Urothelium cell line (cell line): ENCODE measurements at places on chromosomes 12 and 14.

- DNase-seq: no peak
Observed at GRCh38 chr12:3572560-3572959, 81.6 kb downstream of the PRMT8 start.

GRCh38 chr12:131734336-131735152 lies 23.7 kb downstream of the SFSWAP start:
- DNase-seq: no peak

DNA sequence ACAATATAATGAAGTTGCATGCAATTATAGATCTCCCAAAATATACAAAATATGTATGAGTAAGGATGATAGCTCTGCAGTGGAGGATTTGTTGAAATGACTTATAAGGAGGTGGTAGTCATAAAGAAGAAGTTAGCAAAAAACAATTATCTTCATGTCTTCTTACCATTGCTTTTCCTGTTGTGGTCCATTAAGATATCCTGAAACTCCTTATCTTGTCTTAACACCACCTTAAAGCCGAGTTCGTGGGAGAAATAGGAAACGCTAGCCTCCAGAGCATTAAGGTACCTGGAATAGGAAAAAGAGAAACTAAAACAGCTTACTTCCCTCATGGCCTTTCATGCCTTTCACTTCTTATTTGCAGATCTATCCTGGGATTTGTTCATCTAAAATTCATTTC lies 15.2 kb downstream of the GUCY2C start:
- no peak for DNase-seq

- no peak for DNase-seq
Observed at GRCh38 chr14:81342850-81343580, 57.1 kb downstream of the STON2 start.

DNA sequence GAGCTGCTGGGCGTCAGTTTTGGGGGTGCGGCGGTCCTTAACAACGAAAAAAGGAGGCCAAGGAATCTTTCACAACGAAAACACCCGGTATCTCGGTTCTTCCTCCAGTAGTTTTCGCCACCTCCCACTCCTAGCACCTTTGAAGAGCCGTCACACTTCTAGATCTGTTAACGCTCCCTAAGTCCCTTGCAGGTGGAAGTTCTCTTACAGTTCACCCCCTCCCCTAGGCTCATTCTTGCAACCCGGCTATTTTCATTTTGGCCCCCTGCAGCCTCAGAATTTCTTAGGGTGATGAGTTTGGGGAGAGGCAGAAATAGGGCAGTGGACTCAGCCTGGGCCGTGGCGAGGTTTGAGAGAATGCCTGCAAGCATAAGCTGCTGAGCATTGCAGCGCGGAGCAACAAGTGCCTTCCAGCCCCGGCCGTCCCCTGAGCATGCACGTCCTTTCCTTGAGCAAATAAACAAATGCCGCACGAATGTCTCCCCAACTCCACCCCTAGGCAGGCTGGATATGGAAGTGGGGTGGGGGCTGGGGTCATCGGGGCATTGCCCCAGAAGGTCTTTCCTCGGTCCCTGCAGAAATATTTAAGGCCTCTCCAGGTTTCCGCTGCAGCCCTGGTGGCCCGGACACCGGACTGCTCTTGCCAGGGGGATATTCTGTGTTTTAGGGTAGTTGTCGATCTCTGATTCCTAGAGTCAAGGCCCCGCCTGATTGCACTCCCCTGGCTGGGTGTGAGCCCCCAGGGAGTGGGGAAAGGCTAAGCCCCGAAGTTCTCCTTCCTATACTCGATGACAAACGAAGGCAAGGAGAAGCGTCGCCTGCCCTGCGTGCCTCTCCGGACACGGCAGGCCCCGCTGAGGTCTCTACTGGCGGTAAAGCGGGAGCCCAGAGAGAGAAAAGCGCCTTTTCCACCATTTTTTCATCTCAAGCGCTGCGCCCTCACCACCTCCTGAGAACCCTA lies 1.6 kb downstream of the RFX4 start:
- no peak for DNase-seq
